ENCODE measurements at places on chromosomes 3 and 15.

GRCh38 chr3:74801924-74802323, 187.5 kb upstream of the CNTN3 start:
- no peak for DNase-seq

DNA sequence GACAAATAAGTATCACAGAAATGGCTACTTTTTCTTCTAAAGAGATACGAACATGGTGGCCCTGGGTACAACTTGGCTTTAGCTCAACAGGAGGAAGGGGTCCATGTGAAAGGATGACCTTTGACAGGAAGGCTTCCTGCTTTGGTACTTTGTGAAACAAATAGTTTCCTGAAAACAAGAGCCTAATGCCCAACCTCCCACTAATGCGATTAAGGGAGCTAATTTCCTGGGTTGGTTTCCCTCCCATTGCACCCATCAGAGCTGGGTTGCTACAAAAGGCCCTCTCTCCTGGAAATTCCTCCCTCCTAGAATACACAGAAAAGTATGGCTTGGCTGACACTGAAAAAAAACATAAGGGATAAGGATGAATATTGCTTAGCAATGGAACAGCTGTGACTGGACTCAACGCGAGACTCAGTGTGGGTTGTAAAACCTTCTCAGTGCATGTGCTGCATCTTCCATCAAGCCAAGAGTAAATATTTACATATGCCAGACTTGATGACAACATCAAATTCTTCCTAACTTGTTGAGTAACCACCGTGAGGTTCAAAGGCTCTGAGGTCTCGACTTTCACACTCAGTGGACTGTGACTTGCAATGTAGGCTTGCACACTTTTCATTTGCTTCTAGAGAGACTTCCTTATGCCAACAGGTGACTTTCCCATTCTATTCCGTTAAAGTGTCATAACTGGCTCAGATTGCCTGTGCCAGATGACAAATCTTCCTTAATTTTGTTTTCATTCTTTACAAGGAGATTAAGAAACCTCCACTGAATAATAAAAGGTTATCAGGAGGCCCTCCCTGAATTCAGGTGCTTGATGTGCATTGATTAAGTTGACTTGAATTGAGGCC, 60.1 kb downstream of the ADAMTS9 start:
- no peak for DNase-seq

GRCh38 chr15:89364741-89365450, 30.3 kb upstream of the POLG start:
- DNase-seq = no peak

- peak; percentile 97 for DNase-seq
Observed at GRCh38 chr15:64865998-64866520, 24.3 kb downstream of the PLEKHO2 start.

GRCh38 chr3:71602256-71602655, 18.7 kb upstream of the FOXP1 start:
- DNase-seq = peak; percentile 23

- DNase-seq = peak; percentile 98
Observed at GRCh38 chr3:46935168-46935858, 41.2 kb downstream of the CCDC12 start.

- DNase-seq = no peak
Observed at GRCh38 chr15:70615435-70616310, 147.7 kb downstream of the UACA start.

- DNase-seq = peak; percentile 3
Observed at GRCh38 chr3:152713989-152714388, 120.9 kb upstream of the P2RY1 start.

GRCh38 chr3:72109327-72110259, 324.6 kb upstream of the PROK2 start:
- DNase-seq = no peak

- DNase-seq = peak; percentile 49
Observed at GRCh38 chr3:182983876-182984275, 3.5 kb upstream of the DCUN1D1 start.

DNA sequence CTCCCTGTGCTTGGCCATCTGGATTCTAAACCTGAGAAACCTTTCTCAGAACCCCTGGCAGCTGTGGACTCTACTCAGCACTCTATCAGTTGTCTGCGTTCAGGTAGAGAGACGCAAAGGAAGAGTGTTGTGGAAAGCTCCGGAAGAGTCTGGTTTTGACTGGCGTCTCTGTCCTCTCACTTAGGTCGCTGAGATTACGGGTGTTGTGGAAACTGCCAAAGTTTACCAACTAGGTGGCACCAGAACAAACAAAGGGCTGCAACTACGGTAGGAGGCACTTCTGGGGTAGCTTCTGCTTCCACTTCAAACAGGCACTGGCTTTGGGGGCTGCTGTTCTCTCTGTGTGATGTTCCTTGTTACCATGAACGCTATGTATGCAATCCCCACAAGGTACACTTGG, 19.2 kb upstream of the ITPKA start:
- DNase-seq = no peak

- no peak for DNase-seq
Observed at GRCh38 chr3:26621176-26621575, 1.4 kb upstream of the LRRC3B start.

- no peak for DNase-seq
Observed at GRCh38 chr15:98969126-98969735, 38.4 kb downstream of the PGPEP1L start.

DNA sequence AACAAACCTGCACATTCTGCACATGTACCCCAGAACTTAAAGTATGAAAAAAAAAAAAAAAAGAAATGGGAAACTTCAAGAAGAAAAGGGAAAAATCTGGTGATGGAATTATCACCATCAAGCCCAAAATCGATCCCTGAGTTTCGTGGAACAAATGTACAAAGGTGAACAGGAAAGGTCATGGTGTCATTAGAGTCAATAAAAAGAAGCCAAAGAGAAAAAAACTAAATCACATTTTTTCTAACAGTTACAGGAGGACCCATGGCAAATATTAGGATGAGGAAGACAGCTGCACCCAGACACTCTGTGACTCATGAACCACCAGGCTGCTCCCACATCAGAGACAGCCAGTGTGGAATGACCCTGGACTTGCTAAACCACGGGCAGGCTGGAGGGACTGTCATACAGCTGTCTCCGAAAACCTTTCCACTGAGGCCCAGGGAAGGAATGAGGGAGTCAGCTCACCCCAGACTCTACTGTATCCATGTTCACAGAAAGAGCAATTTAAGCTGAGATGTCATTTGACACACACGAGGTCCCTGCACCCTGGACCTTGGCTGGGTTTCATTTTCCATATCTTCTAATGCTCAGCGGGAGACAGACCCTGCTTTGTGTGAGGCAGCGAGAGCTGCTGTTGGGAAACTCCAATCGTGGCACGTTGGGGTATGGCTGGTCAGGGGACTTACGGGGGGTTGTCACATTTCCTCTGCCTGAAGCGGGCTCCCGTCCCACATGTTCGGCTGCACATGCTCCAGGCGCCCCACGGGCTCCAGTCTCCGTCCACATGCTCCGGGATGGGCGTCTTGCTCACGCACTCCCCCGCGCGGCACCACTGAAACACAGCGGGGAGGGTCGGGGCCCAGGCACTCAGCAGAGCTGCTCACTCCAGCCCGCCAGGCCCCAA, 210.2 kb downstream of the ADAMTS17 start:
- DNase-seq = peak; percentile 59

GRCh38 chr15:35055416-35056105, 29.5 kb downstream of the NANOGP8 start:
- DNase-seq = no peak

- DNase-seq = peak; percentile 89
Observed at GRCh38 chr15:55530861-55531313, 22.9 kb upstream of the DNAAF4 start.

DNA sequence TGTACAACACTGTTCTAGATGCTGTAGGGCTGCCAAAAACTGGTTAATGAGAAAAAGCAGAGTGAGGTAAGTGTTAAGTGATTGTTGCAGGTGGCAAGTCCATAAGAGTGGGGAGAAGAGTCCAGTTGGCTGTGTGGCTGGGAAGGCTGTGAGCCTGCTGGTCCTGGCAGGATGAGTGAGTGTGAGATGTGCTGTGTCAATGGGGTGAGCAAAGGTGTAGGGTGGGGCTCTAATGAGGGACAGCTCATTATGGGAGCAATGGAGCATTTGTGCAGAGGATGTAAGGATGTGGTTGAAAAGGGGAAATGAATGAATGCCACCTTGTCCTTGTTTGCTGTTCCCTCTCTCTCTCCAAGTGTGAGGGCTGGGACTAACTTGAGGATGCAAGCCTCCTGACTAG, 145.3 kb upstream of the ROPN1 start:
- no peak for DNase-seq

DNA sequence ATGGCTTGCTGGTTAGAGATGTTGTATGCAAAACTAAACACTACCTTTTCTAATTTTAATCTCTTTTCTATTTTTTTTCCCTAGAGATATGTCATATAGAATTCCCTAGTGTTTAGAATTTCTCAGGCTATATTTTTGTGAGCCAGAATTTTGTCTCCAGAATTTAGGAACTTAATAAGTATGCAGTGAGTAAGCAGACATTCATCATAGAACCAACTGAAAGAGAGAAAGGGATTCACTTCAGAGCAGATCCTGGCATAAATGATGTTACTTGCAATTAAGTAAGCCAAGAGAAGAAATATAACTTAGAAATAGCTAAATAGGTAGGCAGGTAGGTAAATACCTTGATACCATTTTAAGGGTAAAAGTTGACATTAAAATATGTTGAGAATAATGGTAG, 288.9 kb downstream of the ZNF385D start:
- DNase-seq = no peak

DNA sequence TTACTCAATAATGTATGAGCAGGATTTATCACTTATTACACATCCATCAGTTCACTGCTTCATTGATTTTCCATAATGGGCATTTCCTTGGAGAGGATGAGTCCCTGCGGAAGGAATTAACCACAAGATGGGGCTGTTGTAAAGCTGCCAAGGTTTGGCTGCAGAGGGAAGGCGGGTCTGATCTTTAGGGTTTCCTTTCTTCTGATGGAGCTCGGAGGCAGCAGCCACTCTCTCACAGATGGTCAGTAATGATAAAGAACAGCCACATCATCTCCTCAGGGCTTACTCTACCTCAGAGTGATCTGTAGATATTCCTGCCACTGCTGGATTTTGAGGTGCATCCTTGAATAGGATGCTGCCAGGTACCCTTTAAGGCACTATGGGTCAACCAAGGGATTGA, 115.2 kb downstream of the USP13 start:
- peak; percentile 73 for DNase-seq

GRCh38 chr3:85164436-85164835, 205.6 kb downstream of the CADM2 start:
- no peak for DNase-seq

- no peak for DNase-seq
Observed at GRCh38 chr3:119580067-119580760, 922 bp downstream of the ADPRH start.

- peak; percentile 91 for DNase-seq
Observed at GRCh38 chr3:111809186-111809585, 49.9 kb upstream of the PHLDB2 start.

DNA sequence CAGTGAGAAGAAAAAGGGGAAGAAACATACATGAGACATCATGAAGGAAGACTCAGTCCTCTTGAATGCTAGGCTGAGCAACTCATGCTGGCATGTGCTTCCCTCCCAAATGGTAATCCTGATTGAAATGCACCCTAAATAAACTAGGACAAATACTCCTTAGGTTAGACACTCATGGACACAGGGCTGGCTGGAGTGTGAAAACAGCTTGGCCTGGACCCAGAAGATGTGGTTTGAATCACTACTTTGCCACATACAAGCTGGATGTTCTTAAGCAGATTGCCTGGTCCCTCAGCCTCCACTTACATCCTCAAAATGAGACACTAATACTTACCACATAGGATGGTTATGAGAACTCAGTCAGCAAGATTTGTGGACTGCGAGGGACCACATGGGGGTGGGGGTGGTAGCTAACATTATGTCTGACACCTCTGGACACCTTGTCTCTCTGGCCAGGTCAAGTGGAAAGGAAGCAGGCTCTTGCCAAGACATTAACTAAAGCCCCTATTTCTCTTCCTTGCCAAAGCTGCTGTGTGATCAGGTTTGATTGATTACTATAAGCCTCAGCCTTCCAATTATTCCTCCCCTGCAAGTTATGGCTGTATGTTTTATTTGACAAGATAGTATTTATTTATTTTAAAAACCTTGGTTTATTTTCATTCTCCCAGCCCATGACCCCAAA, 138.9 kb upstream of the SLC7A14 start:
- DNase-seq = peak; percentile 94

GRCh38 chr3:18264361-18264760, 160.8 kb downstream of the SATB1 start:
- DNase-seq = no peak

DNA sequence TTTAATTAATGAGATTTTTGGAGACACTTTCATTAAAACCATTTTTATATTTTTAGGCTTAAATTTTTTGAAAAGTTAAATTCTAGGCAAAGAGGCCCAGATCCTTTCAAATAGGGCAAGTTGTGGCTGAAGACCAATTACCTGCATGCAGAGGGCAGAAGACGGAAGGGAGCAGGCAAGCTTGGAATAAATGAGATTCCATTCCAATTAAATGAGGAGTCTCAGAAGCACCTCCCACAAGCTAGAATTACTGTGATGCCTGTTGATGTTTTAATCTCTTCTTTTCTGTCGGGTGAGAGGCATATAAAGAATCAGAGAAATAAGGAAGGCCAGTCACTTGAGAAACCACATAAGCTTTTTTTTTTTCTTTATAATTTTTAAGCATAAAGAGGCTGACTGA, 46.8 kb downstream of the KBTBD8 start:
- peak; percentile 36 for DNase-seq

- no peak for DNase-seq
Observed at GRCh38 chr3:77392181-77392580, 352.3 kb downstream of the ROBO2 start.

- DNase-seq = no peak
Observed at GRCh38 chr3:187999821-188000220, 154.1 kb upstream of the LPP start.

DNA sequence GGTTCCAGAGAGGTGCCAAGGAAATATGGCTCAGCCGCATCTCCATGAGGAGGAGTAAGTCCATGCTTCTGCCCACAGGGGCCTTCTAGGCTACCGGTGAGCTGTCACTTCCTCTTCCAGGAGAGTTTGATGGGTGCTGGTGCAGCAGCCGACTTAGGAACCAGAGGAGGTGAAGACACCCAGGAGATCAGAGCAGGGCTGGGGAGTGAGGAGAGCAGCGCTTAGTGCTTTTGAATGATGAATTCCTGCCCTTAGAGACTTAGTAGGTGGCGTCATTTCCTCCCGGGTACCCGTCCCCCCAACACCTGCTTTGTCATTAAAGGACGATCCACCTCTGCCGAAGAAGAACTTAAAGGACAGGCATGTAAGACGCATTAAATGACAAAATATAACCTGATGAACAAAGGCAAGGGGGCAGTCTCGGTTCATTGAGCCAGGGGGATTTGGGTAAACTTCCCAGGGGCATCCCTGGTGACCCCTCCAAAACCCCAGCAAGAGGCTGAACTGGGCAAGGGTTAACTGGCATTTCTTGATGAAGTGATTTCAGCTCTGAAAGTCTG, 67.6 kb downstream of the HES1 start:
- DNase-seq = no peak

GRCh38 chr3:175916191-175916934, 1057.2 kb downstream of the NAALADL2 start:
- peak; percentile 9 for DNase-seq

- no peak for DNase-seq
Observed at GRCh38 chr3:182906036-182906435, 74.3 kb downstream of the DCUN1D1 start.

- no peak for DNase-seq
Observed at GRCh38 chr15:99149366-99149765, 44.5 kb downstream of the SYNM start.

All from fibroblast of lung (primary cell).